ENCODE measurements at places on chromosomes 5 and 9.

- DNase-seq: no peak
Observed at GRCh38 chr9:93010056-93010455, 48.4 kb upstream of the SUSD3 start.

- DNase-seq: no peak
Observed at GRCh38 chr5:127429928-127430327, 87.5 kb upstream of the PRRC1 start.

- DNase-seq: no peak
Observed at GRCh38 chr9:89358985-89359384, 40.7 kb downstream of the SECISBP2 start.

DNA sequence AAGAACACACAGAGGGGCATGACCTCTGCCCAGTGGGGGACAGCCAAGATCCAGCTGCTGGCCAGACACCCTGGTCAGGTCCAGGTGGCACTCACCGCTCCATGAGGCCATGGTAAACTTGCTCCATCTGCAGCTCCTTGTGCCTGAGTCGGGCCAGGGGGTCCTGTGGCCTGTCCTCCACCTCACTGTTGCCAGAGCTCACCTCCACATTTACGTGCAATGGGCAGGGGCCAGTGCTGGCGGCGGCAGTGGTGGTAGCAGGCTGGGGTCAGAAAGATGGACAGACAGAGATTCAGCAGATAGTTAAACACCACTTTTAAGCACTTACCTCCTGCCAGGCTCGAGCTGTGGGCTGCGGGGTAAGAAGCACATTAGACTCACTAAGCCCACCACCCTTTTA, 28.0 kb downstream of the AKNA start:
- DNase-seq: no peak

- DNase-seq: peak; percentile 91
Observed at GRCh38 chr5:157571357-157571827, 4.2 kb downstream of the ADAM19 start.
